Epithelial cell of prostate (primary cell): ENCODE measurements at places on chromosomes 16 and 17.

- DNase-seq, result no peak
Observed at GRCh38 chr17:60067871-60068270, 10.8 kb downstream of the HEATR6 start.

- no peak for DNase-seq
Observed at GRCh38 chr16:11978080-11978479, 1.5 kb downstream of the SNX29 start.

- DNase-seq, result no peak
Observed at GRCh38 chr17:16313139-16314090, 39.9 kb downstream of the CENPV start.

- no peak for DNase-seq
Observed at GRCh38 chr17:80967404-80967872, 24.2 kb upstream of the CHMP6 start.

DNA sequence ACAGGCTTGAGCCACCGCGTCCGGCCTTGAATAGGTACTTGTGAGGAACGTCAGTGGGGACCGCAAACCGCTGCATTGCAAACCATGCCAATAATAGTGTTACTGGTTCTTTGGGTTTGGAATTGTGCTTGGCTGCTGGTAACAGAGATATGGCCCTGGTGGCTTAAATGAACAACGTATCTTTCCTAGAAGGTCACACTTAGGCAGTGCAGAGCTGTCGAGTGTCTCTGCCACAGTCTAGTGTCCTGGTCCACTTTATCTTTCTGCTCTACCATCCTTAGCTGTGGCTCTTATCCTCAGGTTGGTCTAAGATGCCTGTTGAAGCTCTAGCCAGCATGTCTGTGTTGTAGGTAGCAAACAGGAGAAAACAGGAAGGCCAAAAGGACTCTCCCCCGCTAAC lies 262.1 kb downstream of the SNX29 start:
- DNase-seq, result no peak
